GOT3 (cell line): ENCODE measurements at places on chromosomes 3 and 15.
A peak's percentile ranks its signal among the peaks of the same experiment; 100 is the strongest.

GRCh38 chr3:15271785-15272381, 60.5 kb downstream of the SH3BP5 start:
- DNase-seq: no peak

DNA sequence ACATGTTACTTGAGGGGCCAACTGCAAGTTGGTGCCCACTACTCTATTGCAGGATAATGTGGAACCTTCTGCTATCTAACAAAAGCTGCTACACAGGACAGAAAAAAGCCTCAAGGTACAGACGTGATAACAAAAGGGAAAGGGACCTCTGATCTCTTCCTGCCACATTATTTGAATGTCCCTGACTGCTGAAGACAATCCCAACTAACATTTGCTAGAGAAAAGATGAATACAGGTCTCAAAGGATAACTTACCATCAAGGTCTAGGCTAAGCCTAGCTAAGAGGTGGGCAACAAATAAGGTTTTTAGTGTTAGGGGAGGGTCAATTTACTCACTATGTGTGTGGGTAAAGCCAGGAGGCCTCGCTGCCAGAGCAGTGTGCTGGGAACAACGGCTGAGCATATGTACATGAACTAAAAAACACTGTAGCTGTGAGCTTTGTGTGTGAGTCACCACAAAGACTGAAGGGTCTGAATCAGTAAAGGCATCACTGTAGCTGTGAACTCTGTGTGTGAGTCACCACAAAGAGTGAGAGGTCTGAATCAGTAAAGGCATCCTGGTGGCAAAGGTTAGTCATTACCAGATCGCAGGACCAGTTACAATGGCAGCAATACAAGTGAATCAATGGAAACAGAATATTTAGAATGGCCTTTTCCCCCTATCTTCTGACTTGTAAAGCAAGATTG, 111.7 kb downstream of the LMLN start:
- peak; percentile 29 for DNase-seq

DNA sequence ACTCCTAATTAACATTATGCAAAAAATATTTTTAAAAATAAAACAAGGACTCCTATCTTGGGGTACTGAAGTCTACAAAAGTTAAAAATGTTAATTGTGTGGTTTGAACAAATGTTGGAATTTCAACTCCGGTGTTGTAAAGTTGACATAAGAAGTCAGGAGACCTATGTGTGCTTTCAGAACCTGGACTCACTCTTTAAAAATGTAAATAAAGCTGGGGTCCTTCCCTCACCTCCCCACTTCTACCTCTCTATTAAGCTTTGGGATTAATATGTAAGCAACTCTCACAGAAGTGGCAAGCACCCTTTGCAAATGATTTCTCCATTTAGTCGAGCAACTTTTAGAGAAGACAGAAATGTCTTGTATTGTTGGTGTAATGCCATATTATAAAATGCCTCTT, 11.9 kb downstream of the MEIS2 start:
- DNase-seq: no peak

DNA sequence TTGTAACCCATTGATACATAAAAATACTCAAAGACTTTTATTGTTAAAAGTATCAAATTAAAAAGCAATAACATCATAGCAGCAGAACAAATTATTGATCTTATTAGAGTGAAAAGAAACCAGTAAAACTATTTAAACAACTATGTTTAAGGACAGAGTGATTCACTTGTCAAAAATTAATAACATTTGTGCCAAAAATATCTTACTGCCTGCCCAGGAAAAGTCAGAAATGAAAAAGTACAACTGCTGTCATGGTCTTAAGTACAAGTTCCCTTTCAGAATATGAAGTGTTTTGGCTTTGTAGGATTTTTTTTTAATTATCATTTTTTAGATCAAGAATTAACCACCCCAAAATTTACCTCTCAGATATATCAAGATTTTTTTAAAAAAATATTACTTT, 3.4 kb downstream of the IFT57 start:
- DNase-seq: no peak

GRCh38 chr3:25916321-25916720, 126.4 kb downstream of the OXSM start:
- no peak for DNase-seq
